T follicular helper cell (primary cell): ENCODE measurements at places on chromosomes 7 and 10.

DNA sequence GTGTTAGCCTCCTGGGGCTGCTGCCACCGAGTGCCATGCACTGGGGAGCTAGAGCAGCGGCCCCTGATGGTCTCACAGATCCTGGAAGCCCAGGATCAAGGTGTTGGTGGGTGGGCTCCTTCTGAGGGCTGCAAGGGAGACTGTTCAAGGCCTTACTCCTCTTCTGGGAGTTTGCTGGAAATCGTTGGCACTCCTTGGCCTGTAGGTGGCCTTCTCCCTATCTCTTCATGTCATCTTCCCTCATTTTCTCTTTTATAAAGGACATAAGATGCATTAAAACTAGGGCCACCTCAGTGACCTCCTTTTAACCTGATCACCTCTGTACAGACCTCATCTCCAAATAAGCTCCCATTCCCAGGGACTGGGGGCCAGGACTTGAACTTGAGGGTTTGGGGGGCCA lies 27.0 kb upstream of the ZNF862 start:
- DNase-seq: no peak

GRCh38 chr7:153389261-153389660 lies 629.7 kb downstream of the ACTR3B start:
- DNase-seq: no peak

GRCh38 chr7:154744256-154744860 lies 258.6 kb downstream of the PAXIP1 start:
- DNase-seq: no peak

- DNase-seq: no peak
Measured at GRCh38 chr7:30278376-30278775, 6.0 kb upstream of the ZNRF2 start.

DNA sequence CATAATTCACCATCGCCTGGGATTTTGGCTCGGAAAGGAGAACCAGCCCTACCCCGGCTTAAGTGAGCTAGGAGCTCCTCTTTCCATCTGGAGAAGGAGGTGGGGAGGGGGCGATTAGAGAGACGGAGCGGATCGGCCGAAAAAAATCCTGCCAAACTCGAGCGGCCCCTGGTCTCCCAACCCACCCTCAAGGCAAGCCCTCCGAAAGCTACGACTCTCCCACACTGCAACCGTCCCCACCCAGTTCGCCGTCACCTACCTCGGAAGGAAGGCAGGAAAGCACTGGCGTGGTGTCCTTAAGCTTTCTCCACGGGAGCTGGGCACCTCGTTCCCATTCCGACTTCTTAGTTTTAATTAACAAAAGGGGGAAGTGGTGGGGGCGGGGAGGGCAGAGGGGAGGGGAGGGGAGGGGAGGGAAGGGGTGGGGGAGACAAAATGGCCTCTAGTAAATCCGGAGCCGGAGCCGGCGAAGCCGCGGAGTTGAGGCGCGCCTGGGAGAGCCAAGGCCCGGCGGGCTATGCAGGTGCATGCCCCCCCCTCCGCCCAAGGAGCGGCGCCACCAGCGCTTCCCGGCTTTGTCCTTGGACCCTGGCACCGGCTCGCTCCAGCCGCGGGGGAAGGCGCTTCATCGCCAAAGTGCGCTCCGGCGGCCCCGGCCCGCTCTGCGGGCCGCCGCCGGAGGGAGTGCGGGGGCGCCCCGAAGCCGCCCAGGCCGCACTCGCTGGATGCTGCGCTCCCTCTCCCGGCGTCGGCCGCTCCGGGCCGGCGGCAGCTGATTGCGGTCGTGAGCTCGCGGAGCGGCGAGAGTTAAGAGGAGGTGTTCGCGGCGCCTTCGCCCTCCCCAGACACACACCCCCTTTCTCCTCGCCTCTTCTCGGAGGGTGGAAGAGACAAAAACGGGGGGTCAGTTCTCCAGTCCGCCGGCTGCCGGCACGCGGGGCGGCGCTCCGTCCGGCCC lies at the start of gene LRRC4:
LRRC4 (minus strand) TSS at position 784 of the 958 bp plus-strand sequence. CDS start 797 bp downstream, outside the sequence.
- no peak for DNase-seq

- DNase-seq: no peak
Measured at GRCh38 chr10:6228647-6229046, 25.9 kb downstream of the PFKFB3 start.

DNA sequence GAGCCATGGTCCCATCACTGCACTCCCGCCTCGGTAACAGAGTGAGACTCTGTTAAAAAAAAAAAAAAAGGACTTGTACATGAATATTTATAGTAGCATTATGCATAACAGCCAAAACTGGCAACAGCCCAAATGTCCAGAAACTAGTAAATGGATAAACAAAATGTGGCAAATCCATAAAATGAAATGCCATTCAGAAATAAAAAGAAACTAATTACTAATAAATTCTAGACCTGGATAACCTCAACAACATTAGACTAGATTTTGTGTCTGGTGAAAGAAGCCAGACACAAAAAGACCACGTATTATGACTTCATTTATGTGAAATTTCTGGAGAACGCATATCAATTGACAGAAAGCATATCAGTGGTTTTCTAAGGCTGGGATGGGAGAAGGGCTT lies 74.5 kb downstream of the HPSE2 start:
- DNase-seq: no peak

- no peak for DNase-seq
Measured at GRCh38 chr7:19023477-19023876, 94.0 kb downstream of the TWIST1 start.
